Myocyte (in vitro differentiated cells): ENCODE measurements at places on chromosomes 1 and 21.

GRCh38 chr1:205450448-205450847, 5.4 kb downstream of the BLACAT1 start:
- DNase-seq = no peak

- DNase-seq = no peak
Observed at GRCh38 chr1:201750934-201751333, 78.0 kb upstream of the IPO9 start.

GRCh38 chr21:20086508-20086907, 911.7 kb upstream of the NCAM2 start:
- no peak for DNase-seq

DNA sequence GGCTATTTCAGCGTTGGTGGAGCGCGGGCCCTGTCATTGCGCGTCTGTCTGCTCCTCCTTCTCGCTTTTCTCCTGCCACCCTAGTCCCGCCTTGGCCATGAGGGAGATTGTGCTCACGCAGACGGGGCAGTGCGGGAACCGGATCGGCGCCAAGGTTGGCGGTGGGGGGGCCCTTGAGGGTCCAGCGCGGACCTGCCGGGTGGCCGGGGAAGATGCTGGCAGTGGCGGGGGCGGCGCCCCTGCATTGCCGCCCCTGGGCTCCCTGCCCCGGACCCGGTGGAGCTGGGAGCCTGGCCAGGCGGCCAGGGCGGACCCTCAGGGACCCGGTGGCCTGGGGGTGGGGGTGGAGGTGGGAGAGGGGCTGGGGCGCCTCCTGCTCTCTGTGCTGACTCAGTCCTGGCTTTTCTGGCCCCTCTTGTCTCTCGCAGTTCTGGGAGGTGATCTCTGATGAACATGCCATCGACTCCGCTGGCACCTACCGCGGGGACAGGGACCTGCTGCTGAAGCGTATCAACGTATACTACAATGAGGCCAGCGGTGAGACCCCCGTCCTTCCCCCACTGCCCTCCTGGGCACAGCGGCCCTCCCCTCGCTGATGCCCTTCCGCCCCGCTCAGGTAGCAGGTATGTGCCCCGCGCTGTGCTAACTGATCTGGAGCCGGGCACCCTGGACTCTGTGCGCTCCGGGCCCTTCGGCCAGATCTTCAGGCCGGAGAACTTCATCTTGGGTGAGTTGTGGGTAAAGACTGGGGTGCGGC, 58.3 kb upstream of the MAP1LC3C start:
- DNase-seq = no peak

DNA sequence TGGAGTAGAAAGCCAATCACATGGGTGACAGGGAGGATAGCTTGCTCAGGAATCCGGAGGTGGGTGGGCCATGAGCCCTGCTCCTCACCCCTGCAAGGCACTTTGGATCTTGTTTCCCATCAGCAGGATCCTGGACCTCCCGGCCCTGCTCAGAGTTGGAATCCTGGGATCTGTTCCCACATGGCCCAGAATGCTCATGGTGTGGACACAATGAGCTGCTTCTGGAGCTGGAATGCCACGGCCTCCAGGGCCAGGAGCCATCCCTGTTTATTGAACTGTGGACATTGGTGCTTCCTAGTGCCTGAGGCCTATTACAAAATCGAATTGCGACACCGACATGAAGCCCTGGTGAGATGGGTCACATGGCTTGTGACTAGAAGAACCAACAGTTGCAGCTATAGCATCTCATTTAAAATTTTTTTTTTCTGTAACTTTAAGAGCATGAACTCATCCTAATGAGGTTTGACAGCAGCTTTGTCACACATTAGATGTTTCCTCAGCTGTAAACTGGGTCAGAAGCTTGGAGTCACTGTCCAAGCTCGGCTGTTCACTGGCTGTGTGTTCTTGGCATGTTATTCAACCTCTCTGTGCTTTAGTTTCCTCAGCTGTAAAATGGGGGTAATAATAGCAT, 40.4 kb upstream of the GOLT1A start:
- DNase-seq = no peak

GRCh38 chr1:37449936-37450335, 24.4 kb upstream of the ZC3H12A start:
- DNase-seq = no peak
